Activated CD4-positive, alpha-beta memory T cell treated with anti-CD3 and anti-CD28 coated beads, Interleukin-2, amount 10 ng/mL, durations not matched to agents 7 days and 5 days (primary cell): ENCODE measurements at places on chromosomes 6 and 20. TPM values are rescaled to one million over a fixed set of nuclear protein-coding genes. Genes with fewer than 3 reads are reported as not detected.

Gene NKX2-2
- total RNA-seq: not detected

Gene HIVEP2
- 30.5 TPM for total RNA-seq

Gene BTN1A1
- total RNA-seq: not detected

Gene SMOC2
- not detected for total RNA-seq

Gene COX4I2
- total RNA-seq: not detected

Gene ZBTB12
- total RNA-seq: 1.1 TPM

Gene EDN3
- total RNA-seq: 0.35 TPM

Gene ZBTB46
- 0.53 TPM for total RNA-seq

Gene LY6G6D
- total RNA-seq: not detected

DNA sequence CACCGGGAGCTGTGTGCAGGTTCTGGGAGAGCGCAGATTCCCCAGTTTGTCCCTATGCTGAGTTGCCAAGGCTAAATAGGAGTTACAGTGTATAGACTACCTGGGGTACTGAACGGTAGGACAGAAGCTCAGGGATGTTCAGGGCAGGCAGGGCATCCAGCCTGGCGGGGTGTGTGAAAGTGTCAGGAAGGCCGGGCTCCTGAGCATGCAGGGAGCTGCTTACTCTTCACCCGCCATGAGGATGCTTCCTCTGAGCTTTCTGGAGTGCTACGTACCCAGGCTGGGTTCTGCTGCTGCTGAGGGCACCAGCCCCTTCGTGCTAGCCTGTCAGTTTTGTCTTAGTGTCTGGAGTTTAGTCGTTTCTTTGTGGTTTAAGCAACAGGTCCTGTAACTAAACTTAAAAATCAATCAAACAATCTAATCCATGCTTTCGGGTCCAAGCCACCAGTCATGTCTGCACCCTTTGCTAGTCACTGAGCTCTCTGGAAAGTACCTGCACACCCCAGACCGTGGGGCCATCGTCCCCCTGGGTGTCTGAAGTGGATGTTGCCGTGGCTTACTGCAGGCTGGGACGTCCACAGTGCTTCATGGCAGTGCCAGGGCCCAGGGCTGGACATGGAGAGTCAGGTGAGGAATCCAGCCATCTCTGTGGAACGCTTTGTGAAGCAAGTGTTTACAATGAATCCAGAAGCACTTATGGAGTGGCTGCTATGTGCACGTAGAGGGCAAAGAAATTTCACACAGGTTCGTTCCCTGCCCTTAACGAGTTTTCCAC is 220.3 kb upstream of the SNX9 start:
- DNase-seq: no peak

GRCh38 chr6:290111-290922 is 2.0 kb upstream of the DUSP22 start:
- DNase-seq: no peak

DNA sequence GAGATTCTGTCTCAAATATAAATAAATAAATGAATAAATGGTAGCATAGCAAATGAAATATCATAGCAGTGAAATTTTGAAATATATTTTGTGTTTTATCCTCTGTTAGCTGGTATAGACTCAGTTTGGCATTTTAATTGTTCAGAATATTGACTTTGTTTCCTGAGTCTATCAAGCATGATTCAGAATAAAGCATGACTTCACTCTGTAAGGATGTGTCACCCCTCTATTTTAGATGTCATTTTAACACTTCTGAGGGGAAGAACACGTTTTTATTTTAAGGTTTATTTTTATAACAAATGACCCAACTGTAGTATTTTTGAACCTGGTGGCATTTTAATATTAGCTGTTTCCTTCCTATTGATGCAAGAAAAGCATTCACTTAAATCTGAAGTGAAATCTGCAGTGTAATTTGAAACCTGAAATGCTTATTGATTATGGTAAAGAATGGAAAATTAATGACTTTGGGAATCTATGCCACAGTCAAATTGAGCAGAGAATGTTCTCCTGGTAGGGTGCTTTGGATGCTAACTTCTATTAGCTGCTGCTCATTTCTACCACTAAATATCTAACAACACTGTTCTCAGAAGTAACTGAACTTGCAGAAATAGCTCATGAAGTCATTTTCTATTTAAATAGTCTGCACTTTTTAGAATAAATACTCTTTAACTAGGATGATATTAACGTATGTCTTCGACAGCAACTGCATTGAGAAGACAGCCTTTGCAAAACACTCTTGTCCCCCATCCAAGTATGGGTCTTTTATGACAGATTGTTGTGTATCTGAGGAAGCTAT is 114.2 kb downstream of the SOX4 start:
- DNase-seq: no peak

- no peak for DNase-seq
These were observed 4.8 kb downstream of the ASXL1 start for GRCh38 chr20:32362901-32363364.

GRCh38 chr6:161347988-161348627 is 74.2 kb upstream of the AGPAT4 start:
- no peak for DNase-seq

DNA sequence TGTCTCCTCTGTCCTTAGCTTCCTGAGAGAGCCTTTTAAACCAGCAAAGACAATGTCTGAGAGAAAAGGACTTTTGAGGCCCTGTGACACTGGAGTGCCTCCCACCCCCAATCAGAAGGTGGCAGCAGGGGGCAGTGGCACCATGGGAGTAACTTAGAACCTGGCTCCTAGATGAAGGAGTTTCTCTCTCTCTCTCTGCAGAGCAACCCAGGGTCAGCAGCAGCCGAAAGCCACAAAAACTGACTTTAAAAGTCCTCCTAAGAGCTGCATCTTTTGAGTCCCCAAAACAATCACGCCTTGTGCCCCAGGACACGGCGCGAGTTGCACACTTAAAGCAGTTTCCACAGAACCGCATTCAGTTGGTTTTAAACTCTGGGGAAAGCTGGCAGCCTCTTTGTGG is 5.3 kb upstream of the TCP11 start:
- DNase-seq: peak; percentile 48

- DNase-seq: peak; percentile 58
These were observed 28.4 kb downstream of the UQCC2 start for GRCh38 chr6:33683051-33683571.

DNA sequence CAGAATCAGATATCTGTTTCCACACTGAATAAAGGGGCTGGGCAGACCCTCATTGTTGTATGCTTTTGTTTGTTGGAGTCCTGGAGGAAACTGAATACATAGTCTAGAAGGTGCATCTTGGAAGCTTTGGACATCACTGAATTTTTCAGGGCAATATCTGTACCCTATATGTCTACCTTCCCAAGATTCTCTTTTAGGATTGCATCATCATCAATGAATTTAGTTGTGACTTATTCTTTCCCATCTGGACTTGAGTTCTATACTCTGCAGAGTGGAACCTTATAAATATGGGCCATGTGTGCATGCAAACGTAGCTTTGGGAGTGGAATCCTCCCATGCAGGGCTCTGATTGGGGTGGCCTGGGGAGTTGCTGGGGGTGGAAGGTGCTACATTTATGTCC is 60.7 kb upstream of the PROKR2 start:
- DNase-seq: no peak

GRCh38 chr6:21111093-21111725 is 482.3 kb upstream of the SOX4 start:
- DNase-seq: no peak

GRCh38 chr6:21103626-21104224 is 489.8 kb upstream of the SOX4 start:
- DNase-seq: no peak

DNA sequence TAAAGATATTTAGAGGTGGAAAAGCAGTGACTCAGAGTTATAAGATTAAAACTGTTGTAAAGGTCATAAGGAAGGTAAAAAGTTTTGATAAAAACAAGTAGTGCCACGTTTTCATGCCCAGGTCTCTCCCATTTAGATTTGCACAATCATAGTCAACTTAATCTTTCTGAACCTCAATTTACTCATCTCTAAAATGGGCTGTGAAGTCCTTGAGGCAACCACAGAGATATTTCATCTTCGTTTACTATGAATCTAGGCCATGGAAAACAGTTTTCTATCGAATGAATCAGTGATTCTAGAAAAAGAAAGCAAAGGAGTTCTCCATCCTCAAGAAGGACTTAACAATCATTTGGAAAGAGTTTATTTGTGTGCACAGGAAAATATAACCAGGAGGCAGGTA is 190.2 kb downstream of the EDN1 start:
- no peak for DNase-seq

DNA sequence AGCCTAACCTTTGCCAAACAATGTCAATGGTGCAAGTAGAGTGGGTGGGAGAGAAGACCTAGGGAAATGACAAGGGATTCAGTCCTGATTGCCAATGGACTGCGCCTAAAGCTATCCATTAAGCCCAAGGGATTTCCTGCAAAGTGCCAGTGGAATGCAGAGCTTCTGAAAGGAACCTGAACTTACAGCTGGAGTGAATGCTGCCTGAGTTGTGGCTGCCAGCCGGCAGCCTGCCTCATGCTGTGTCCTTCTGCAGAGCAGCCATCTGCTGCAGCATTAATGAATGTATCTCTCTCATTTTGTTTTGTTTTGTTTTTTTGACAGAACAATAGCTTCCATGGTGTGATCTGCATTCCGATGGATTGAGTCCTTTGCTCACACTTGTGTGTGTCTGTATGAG is 44.7 kb downstream of the SLC35F1 start:
- no peak for DNase-seq

DNA sequence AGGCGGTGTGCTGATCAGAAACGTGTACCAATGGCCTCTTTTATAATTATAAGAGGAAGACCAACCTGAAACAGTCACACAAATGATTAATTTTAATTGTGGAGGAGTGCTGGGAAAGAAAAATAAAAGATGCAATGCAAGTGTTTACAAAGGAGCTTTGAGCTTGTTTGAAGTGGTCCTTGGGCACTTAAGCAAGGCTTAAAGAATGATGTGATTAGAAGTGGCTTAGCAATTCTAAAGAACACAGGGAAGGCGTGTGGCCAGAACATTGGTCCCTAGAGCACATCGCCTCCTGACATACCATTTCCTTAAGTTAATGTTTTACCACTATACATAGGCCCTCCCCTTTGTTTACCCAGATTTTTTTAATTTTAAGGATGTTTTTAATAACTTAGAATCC is 26.1 kb downstream of the PTPN1 start:
- no peak for DNase-seq

- no peak for DNase-seq
These were observed 8.9 kb downstream of the REM1 start for GRCh38 chr20:31484001-31484400.

DNA sequence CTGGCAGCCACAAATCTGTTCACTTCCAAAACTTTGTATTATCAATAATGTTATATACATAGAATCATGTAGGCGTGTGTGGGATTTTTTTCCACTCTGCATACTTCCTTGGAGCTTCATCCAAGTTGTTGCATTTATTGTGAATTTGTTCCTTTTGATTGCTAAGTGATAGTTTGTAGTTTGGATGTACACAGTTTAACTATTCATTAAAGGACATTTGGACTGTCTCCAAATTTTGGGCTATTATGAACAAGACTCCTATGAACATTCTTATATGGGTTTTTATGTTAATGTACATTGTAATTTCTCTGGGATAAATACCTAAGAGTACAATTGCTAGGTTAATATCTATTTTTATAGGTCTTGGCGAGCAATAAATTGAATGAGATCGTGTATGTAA is 36.2 kb upstream of the GCNT2 start:
- DNase-seq: no peak

DNA sequence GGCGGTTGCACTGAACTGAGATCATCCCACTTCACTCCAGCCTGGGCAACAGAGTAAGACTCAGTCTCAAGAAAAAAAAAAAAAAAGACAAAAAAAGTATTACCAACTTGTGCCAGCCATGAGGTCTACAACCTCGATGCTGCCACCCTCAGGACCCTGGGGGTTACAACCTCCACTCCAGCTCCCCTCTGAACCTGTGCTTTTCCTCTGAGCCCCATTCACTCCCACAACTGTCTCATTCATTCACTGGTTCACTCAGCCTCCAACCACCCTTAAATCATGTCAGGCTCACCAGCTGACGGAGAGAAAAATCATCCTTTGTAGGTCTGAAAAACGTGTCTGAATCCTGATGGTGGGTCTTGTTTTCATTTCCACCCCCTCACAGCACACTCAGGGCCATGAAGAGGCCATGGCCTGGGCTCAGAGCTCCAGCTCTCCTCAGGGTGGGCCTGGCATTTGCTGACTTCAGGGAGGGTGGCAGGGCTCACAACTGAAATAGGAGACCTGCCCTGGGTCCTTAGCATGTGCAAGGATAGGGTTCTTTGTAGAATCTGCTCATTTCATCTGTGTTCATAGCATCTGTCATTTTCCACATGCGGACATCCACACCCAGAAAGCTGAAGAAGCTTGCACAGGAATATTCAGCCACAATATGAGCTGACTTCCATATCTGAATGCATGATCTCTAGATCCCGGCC is 1.9 kb upstream of the ULBP1 start:
- DNase-seq: peak; percentile 45

- DNase-seq: no peak
These were observed 122.8 kb downstream of the ALDH8A1 start for GRCh38 chr6:134826889-134827737.

DNA sequence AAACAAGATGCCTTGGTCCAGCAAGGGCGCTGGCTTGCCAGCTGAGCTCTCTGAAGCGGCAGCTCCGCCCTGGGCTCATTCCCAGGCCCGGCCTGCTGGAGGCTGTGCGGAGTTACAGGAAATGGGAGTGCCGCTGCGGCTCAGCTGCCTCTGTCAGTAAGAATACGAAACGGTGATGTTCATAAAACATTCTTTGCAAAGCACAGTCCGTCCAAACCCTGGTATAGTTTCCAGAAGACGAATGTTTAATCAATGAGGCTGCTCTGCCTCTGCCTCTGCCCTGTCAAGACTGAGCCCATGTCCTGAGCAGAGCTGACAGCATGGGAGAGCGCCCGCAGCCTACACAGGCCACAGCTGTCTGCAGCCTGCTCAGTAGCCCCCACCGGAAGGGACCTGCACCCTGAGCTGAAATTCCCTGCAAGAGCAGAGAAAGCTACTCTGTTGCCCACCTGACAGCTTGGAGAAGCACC is 153.3 kb upstream of the SNX9 start:
- DNase-seq: no peak
